ENCODE measurements at places on chromosomes 3 and 15.

- H3K4me1 ChIP-seq: no peaks in the 10 kb centered on the region
- no peak overlapping the region for H3K27ac ChIP-seq
- no peak overlapping the region for H3K4me3 ChIP-seq
- no peak for DNase-seq
- no peaks in the 10 kb centered on the region for H3K27me3 ChIP-seq
- H3K36me3 ChIP-seq: no peaks in the 10 kb centered on the region
Measured at GRCh38 chr3:63251499-63251898, 26.6 kb upstream of the SYNPR start.

DNA sequence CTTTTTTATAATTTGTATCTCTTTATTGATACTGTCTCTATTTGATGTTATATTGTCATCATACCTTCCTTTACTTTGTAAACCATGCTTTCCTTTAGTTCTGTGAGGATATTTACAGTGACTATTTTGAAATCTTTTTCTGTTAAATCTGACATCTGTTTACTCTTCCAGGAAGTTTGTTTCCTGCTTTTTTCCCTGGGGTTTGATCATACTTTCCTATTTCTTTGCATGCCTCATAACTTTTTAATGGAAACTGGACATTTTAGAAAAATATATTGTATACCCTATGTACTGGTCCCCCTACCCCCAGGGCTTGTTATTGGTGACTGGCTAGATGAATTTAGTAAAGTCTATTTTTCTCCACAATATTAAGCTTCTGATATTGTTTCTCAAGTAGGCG lies 115.1 kb downstream of the C3orf70 start:
- no peak for DNase-seq
- no peaks in the 10 kb centered on the region for H3K4me1 ChIP-seq
- no peak overlapping the region for H3K4me3 ChIP-seq

DNA sequence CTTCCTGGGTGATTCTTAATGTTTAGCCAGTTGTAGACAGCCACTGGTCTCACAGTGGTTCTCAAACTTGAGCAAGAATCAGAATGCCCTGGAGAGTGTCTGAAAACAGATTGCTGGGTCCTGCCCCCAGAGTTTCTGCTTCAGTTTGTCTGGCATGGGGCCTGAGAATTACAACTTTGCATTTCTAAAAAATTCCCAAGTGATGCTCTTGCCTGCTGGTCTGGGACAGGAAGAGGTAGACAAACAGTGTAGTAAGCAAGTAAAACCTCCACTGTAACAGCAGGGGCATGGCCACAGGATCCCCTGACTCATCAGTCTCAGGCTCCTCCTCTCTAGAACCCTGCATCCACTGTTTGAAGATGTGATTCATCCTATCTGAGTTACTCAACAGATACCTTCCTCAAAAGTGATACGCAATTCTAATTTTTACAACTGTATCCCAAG lies 36.5 kb downstream of the DZIP1L start:
- DNase-seq: peak; percentile 53
- no peaks in the 10 kb centered on the region for H3K27me3 ChIP-seq
- no peak overlapping the region for H3K27ac ChIP-seq
- H3K4me3 ChIP-seq: no peak overlapping the region
- H3K36me3 ChIP-seq: no peaks in the 10 kb centered on the region

GRCh38 chr15:89662893-89663626 lies 7.8 kb upstream of the KIF7 start:
- H3K27ac ChIP-seq: no peak overlapping the region
- H3K4me1 ChIP-seq: peaks cover 6% of the 10 kb centered on the region
- no peak overlapping the region for H3K4me3 ChIP-seq
- DNase-seq: no peak
- H3K36me3 ChIP-seq: no peaks in the 10 kb centered on the region

- H3K27me3 ChIP-seq: no peaks in the 10 kb centered on the region
- H3K4me3 ChIP-seq: no peak overlapping the region
- H3K36me3 ChIP-seq: no peaks in the 10 kb centered on the region
- H3K4me1 ChIP-seq: no peaks in the 10 kb centered on the region
- no peak overlapping the region for H3K27ac ChIP-seq
Measured at GRCh38 chr15:66789029-66790025, 87.3 kb downstream of the SMAD6 start.

DNA sequence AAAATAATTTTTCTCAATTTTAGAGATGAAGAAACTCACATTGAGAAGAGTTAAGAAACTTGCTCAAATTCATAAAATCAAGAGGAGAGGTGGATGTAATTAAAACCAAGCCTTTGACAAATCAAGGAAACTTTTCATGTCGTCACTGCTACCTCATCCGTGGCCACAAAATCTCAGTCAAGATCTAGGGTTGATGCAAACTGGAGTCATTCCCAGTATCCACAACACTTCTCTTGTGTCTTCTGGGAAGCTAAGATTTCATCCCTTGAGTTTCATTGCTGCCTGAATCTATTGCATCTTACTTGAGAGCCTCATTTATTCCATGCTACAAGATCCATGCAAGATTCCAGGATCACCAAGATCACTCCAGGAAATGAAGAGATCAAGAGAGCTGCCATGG lies 5.4 kb upstream of the FBN1 start:
- H3K36me3 ChIP-seq: no peaks in the 10 kb centered on the region
- H3K27ac ChIP-seq: no peak overlapping the region
- H3K4me1 ChIP-seq: no peaks in the 10 kb centered on the region
- no peak for DNase-seq
